ENCODE measurements at places on chromosomes 12 and 14.
A peak's percentile ranks its signal among the peaks of the same experiment; 100 is the strongest.

GRCh38 chr12:105256011-105256410 lies 20.0 kb upstream of the APPL2 start:
- DNase-seq: no peak

DNA sequence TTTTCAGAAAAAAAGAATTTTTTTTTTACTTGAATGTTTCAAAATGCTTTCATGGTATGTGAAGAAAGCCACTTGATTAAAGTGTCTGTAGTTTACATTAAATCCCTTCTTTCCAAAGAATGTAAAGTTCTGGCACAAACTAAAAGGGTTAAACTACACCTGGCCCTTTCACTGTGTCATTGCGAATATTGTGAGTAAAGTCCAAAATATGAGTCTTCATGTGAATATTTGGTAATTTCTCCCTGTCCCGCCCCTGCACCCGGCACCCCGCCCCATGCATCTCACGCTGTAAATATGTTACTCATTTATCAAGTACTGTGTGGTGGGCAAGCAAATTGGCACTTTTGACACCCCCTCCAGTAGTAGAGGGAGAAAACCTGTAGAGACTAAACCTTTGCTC lies 274.7 kb downstream of the TTC6 start:
- DNase-seq: peak; percentile 18

- peak; percentile 16 for DNase-seq
Measured at GRCh38 chr14:66069830-66070541, 416.2 kb upstream of the CCDC196 start.

GRCh38 chr12:7933255-7933726 lies 2.7 kb downstream of the SLC2A3 start:
- peak; percentile 87 for DNase-seq

DNA sequence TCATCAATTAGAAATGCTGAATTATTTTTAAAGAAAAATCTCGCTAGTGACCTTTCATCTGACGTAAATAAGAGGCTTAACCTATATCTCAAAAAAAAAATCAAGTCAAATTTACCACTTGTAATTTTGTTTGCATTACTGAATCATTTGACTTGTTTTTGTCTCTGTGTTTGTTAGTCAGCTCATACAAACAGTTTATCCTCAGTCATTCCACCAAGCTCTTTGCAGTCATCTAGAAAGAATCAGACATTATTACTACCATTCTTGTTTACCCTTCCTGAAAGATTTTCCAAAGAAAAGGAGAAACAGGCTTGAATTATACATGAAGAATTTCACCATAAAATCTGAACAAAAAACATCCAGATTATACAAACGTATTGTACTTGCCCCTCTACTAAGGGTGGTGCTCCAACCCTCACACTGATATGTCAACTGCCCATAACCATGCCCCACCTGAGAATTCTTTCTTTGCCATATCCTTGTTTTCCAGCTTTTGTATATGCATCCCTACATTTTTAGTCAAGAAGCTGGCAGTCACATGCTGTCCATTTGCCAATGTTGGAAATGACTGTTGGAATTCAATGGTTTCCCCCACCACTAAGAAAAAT lies 257.2 kb downstream of the PAWR start:
- DNase-seq: no peak

DNA sequence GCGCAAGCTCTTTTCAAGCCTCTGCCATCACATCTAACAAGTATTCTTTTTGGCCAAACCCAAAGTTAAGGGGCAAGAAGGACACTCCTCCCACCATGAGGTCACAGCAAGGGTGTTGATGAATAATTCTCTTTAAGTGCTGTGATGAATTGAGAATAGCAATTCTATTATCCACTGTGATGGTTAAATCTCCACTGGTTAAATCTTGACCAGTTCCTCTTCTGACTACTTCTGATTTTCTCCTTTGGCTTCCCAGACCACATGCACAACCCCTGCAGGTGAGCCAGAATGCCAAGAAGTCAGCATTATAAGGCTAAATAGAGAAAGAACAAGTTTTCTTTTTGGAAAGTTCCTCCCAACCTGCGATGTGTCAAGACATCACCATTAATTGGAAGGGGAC lies 90.6 kb upstream of the BCL2L14 start:
- no peak for DNase-seq

DNA sequence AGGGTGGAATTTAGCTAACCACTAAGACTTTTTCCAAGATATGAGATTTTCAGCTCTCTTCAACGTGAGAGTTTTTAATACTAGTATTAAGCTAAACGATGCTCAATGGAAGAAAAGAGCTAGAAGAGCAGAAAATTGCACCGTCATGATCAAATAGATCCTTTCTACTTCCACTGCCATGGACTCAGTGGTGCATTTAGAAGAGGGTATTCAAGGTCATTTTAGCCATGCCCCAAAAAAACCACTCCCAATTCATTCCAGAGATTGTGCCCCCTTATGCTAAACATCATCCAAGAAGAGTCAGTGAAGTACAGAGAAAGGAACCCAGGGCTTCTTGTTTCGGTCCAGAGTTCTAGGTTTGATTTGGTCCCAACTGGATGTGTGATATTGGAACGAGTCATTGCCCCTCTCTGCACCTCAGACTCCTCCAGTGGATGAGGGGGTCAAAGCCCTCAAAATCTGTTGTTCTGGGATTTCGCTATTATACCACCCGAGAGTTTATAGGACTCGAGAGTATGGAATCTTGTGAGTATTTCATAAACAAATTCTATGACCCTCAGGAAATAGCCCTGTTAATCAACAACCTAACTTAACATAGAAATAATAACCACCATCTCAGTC lies 55.2 kb downstream of the DAD1 start:
- DNase-seq: no peak

DNA sequence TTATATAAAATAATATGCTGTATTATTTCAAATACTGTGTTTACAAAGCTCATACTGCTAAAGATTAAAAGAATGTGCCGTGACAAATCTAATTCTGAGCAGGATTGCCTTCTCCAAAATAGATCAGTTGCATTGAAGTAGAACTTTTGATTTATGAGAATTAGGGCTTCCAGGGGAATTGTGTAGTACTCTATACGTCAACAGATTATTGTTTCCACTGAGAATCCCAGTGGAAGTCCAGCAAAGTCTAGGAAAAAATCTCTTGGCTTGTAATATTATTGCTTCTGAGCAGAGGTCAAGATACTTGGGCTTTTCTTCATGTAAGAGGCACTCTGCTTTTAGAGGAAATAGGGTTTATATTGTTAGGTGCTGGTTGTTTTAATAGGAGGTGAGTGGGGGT lies 133.9 kb downstream of the TRHDE start:
- no peak for DNase-seq

Measured in RWPE1 (cell line).